Osteocyte (in vitro differentiated cells): ENCODE measurements at places on chromosomes 1 and 21. TPM values are rescaled to one million over a fixed set of nuclear protein-coding genes. Genes with fewer than 3 reads are reported as not detected.

NRDC gene
- 122 and 130 TPM in 2 replicates for total RNA-seq

- H3K36me3 ChIP-seq, result no peaks in the 10 kb centered on the region
- H3K4me1 ChIP-seq, result peaks cover 2% of the 10 kb centered on the region
- no peak overlapping the region for H3K27ac ChIP-seq
- no peak for DNase-seq
Observed at GRCh38 chr1:118323246-118323645, 138.2 kb upstream of the SPAG17 start.

GRCh38 chr1:224544346-224545110, 71.6 kb upstream of the CNIH3 start:
- no peak for DNase-seq
- H3K27me3 ChIP-seq, result no peaks in the 10 kb centered on the region
- no peaks in the 10 kb centered on the region for H3K36me3 ChIP-seq
- no peak overlapping the region for H3K4me3 ChIP-seq
- no peak overlapping the region for H3K27ac ChIP-seq

DNA sequence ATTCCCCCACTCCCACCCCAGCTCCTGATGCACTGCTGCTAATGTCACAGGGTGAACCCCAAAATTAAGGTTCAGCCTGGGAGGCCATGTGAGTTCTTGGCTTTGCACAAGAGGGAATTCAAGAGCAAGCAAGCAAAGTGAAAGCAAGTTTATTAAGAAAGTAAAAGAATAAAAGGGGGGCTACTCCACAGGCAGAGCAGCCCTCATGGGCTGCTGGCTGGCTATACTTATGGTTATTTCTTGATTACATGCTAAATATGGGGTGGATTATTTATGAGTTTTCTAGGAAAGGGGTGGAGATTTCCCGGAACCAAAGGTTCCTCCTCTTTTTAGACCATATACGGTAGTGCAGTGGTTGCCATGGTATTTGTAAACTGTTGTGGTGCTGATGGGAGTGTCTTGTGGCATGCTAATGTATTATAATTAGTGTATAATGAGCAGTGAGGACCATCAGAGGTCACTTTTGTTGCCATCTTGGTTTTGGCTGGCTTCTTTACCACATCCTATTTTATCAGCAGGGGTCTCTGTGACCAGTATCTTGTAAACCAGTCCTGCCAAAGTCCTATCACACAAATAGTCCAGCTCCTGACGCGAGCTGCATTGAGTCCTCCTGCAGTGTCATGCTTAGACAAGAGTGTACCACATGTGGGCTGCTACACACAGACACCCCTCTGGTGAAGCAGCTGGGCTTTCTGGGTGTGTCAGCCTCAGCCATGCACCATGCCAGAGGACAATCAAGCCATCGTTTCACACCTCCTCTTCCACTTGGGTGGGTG, 46.4 kb upstream of the CSF1 start:
- no peak for DNase-seq
- peak overlapping the region; percentile 55 for H3K27ac ChIP-seq
- H3K4me1 ChIP-seq, result peaks cover 18% of the 10 kb centered on the region
- no peaks in the 10 kb centered on the region for H3K36me3 ChIP-seq
- peaks cover 9% of the 10 kb centered on the region for H3K27me3 ChIP-seq
